ENCODE measurements at places on chromosomes 4 and X.

- no peak for DNase-seq
These were observed 14.5 kb upstream of the GTPBP6 start for GRCh38 chrX:332916-333610.

DNA sequence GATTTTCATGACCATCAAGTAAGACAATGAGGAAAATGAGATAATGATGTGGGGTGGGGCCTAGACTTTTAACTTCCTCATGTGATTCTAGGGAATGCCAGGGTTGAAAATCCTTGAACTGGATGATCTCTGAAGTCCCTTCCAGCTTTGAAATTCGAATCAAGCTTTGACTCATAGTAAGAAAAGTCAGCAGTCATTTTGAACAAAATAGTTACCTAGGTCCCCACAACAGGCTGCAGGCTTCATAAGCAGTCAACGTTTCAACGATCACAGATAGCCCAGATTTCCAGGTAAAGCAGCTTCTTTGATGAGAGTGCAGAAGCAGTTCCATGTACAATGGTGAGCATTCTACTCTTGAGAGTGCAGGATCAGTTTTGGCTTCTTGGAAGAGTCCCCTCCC lies 93.7 kb downstream of the GRIA3 start:
- no peak for DNase-seq

DNA sequence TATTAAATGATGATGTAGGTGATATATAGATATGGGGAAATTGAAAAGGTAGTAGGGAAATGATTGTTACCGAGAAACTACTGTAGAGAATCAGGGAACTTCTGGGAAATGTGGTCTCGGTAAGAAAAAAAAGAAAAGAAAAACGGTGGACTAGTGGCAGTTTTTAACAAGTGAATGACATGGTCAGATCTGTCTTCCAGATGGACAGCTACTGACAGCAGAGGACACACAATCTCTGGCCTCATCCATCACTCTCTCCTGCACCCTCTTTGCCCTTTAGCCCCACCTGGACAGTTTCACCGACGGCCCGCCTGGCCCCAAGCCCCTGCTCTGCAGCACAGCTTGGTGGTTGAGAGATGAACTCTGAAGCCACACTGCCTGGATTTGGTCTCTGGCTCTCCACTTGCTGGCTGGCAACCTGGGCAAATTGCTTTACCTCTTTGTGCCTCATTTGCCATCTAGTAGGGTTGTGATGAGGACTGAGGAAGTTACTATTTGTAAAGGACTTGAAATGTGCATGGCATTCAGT lies 23.4 kb downstream of the RBM47 start:
- no peak for DNase-seq

DNA sequence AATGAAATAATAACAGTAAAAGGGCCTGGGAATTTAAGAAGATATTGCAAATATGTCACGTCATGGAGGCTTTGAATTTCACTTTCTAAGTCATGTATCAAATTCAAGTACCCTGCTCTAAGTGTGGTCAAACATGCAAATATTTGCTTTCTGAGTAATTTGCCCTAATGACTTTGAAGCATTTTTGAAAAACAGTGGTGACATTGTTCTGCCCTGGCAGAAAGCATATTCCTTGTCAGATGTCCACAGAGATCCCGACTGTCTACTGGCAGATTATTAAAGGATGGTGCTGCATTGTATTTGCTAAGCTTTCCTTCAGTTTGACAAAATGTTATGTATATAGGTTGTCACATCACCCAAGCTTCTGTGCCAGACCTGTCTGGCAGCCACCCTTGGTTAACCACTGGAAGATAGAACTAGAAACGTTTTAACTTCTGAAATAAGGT lies 92.5 kb downstream of the ANK2 start:
- peak; percentile 27 for DNase-seq

GRCh38 chr4:149248191-149248764 lies 567.4 kb downstream of the IQCM start:
- no peak for DNase-seq

DNA sequence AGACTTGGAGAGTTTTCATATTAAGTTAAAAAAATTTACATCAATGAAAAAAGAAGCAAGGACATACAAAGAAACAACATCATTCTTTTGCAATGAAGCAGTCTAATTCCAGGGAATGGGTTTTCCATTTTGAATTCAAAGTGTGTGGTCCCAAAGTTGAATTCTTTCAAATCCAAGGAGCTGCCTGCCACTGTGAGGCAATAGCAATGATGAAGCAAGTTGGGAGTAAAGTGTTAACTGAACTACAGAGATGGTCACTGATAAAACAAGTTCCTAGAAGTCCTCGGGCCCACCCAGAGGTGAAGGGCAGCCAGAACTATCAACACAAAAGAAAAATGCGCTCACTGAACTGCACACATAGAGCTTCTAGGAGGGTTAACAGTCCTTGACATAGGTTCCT lies 115.9 kb downstream of the RAB28 start:
- DNase-seq, result no peak

DNA sequence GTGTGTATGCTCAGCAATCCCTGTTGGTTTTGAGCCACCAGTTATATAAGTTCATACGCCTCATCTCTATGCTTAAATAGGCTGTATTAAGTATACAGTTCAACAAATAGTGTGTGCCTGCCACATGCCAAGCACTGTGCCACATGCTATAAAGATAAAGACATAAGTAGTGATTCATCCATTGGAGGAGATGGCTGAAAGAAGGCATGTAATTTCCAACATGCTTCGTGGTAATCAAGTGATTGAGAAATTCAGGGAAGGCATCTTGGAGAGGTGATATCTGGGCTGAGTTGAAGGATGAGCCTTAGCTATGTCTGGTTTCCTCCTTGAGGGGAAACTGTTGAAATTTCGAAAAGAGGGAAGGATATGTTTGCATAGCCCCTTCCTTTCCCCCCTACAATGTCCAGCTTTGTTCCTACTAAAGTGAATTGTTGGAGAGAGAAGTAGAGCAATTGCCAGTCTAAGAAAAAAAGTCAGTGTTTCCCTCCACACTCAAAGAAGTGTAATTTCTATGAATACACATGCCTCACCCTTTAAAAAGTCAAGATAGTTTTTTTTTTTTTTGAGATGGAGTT lies 96.5 kb downstream of the ARHGAP10 start:
- no peak for DNase-seq

Measured in Calu3 (cell line).